ENCODE measurements at places on chromosomes 11 and 22.

DNA sequence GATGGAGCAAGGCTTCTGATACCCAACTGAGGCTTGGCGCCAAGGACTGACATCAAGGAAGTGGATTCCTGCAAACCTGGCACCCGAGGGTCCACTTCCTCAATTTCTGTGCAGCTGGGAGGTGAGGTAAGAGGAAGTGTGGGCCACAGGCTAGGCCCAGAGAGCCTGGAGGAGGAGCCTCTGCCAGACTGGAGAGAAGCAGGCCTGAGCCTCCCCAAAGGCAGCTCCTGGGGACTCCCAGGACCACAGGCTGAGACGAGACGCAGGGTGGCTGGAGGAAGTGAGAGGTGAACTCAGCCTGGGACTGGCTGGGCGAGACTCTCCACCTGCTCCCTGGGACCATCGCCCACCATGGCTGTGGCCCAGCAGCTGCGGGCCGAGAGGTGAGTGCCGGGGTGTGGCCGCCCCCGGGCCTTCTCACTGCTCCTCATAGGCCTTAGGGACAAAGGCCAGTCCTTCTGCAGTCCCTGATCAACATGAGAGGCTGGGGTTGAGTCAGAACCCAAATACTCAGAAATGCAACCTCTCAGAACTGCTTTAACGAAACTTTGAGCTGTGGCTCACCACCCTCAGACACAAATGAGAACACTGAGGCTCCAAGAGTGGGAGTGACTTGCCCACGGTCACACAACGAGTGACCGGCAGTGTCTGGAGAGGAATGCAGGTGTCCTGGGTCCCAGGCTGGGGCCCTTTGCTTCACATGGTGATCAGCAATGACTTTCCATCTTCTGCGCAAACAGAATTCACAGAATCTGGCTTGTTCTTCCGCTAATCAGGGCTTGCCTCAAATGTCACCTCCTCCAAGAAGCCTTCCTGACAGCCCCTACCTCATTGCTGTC lies at the start of gene NCF4:
Gene NCF4 (plus strand): TSS at position 186 of the 839 bp plus-strand sequence. CDS start 166 bp downstream, at position 352.
- no peak for DNase-seq

- no peak for DNase-seq
These were observed 20.8 kb downstream of the VPS37C start for GRCh38 chr11:61140416-61140815.

GRCh38 chr11:36214976-36215692 lies 74.1 kb downstream of the COMMD9 start:
- no peak for DNase-seq

DNA sequence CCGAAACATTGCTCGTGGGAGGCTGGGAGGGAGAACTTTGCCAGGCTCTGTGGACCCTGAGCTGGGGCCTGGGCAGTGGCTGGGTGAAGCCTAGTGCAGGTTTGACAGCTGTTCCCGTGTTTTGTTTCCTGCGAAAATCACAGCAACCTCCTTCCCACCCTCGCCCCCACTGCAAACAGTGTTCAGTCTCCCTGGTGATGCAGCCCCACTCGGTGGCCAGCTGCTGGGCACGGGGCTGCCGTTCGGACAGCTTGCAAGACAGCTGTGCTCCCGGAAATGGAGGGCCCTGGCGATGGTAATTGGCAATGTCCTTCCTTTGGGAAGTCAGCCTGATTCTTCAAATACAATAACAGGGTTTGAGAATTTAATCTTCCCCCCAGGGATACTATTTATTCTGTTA lies 10.4 kb upstream of the GAL start:
- no peak for DNase-seq

DNA sequence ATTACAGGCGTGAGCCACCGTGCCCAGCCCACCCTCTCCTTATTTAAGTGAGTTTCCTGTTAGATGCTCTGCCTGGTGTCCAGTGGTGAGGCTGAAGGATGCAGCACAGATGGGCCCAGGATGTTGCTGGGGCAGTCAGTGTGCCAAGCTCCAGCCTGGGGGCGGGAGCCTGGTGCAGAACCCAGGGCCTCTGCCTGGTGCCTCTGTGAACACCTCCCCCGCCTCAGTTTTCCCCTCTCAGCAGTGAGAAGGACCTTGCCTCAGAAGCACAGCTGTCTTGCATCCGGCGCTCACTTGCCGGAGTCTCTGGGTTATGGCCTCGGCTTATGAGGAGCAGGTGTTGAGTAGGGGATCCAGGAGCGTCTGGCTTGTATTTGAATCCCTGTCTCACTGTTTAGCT lies 116.2 kb downstream of the KIAA1671 start:
- DNase-seq = peak; percentile 12

- no peak for DNase-seq
These were observed 23.9 kb upstream of the MICAL2 start for GRCh38 chr11:12086271-12087074.

- DNase-seq = no peak
These were observed at the start of gene CYB5R2 for GRCh38 chr11:7672960-7673723. Gene CYB5R2 (minus strand): TSS chr11:7673500. CDS start chr11:7672825, 675 bp downstream.

GRCh38 chr11:115421352-115421991 lies 82.7 kb downstream of the CADM1 start:
- DNase-seq = no peak

DNA sequence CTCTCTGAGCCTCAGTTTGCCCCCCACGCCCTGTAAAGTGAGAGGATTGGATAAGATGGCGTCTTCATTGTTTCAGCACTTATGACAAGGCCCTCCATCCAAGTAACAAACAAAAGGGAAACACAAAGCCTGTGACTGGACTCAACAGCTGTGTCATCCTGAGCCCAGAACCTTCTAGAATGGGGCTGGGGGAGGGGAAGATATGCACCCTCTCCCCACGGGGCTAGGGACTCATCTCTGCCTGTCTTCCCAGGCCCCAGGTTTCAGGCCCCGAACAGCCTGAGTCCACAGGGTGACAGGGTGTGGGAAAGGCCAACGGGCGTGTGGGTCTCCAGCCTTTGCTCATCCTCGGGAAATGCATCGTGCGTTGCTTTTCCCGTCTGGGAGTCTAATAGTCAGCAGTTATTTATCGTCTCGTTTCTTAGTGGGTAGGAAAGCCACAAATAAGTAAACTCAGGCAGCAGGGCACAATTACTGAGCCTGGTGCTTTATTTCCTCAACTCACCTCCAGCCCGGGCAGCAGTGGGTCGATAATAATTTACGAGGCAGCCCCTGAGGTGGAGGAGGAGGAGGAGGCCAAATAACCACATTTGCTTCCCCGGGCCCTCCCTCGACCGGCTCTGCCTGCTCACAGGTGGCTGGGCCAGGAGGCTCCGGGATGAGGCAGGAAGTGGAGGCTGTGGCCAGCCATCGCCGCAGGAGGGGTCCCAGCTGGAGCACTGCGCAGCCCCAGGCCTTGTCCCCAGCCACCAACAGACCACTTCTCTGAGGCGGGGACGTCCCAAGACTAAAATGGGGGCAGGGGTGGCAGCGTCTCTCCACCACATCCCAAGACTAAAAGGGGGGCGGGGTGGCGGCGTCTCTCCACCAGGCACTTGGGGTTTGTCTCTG lies 54.4 kb downstream of the FLRT1 start:
- DNase-seq = no peak

- no peak for DNase-seq
These were observed 21.4 kb downstream of the USP35 start for GRCh38 chr11:78210000-78210608.

GRCh38 chr11:16382638-16383380 lies 26.5 kb upstream of the SOX6 start:
- DNase-seq = no peak

GRCh38 chr22:39148026-39148726 lies 4.3 kb downstream of the CBX7 start:
- DNase-seq = no peak

- DNase-seq = no peak
These were observed 56.2 kb downstream of the RASSF10 start for GRCh38 chr11:13065200-13065787.

DNA sequence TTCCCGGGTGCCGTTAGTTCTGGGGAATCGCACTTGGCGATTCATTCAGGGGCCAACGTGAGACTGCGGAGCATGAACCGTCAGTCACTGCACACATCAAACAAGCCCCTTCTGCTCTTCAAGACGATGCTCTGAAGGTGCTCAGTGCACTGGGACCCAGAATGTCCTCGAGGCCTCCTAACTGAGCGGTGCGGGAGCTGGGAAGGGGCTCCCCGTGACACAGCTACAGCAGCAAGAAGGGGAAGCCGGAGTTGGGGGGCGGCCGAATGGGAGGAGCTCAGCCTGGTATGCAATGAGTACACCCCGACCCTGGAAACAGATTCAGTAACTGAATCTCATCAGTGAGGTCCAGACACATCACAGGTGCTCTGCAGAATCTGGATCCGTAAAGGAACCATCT lies 150.8 kb downstream of the SHANK2 start:
- no peak for DNase-seq

DNA sequence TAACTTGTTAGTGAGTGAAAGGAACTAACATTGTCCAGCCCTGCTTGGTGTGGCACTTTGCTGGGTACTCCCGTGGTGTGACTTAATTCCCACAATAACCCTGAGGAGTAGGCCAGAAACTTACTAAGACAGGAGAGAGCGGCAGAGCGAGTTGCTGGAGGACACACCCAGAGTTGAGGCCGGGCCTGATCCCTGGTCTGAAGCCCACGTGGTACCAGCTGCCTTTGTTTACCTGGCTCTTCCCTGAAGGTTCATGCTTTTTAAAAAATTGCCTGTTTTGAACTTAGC lies 594 bp downstream of the MPST start:
- DNase-seq = no peak

GRCh38 chr22:21666786-21667185 lies 974 bp downstream of the PPIL2 start:
- DNase-seq = no peak

DNA sequence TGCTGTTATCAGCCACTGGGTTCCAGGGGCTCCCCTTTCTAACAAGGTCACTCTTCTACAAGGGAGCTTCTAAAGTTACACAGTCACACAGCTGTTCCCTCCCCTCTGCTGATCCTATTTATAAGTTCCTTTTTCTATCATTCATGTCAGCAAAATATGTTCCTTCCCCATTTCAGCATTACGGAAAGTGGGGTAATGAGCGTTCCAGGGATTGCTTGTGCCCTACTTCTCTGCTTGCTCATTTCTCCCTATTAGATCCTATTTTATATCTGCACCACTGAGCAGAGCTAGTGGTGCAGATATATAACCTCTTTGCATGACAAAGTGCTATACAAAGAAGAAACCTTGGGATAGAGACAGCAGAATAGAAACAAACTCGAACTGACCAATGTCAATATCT lies 22.7 kb upstream of the PLEKHB1 start:
- DNase-seq = no peak

Data from activated naive CD4-positive, alpha-beta T cell (primary cell).